ENCODE measurements at places on chromosomes 2 and 18.

DNA sequence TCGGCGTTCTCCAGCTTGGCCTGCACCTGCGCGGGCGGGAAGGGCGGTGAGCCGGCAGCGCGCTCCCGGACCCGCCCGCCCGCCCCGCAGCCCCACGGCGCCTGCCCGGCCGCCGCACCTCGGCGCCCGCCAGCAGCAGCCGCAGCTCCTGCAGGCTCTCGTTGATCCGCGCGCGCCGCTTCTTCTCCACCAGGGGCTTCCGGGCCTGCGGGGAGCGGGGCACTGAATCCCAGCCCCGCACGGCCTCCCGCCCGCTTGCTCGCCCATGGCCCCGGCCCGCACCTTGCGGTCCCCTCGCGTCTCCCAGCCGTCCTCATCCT is 335 bp downstream of the HES6 start:
- no peak for DNase-seq

- DNase-seq: no peak
Observed at GRCh38 chr18:28158083-28158581, 18.8 kb downstream of the CDH2 start.

- no peak for DNase-seq
Observed at GRCh38 chr18:79283131-79283810, 112.5 kb upstream of the NFATC1 start.

- DNase-seq: no peak
Observed at GRCh38 chr2:202652119-202652518, 17.4 kb downstream of the FAM117B start.

DNA sequence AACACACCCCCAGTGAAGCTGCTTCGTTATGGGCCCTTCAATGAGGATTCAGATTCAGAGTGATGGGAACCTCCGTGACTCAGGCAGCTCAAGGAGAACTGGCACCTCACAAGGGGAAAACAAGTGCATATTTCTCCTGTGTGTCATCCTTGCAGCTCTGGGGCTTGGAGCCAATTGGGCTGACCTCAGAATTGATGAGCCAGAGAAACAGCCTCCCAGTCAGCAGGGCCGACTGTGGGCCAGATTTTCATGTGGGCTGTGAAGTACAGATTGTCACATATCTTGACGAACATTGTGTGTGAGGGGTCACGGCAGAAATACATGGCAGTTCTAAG is 189.6 kb upstream of the SP5 start:
- DNase-seq: no peak

DNA sequence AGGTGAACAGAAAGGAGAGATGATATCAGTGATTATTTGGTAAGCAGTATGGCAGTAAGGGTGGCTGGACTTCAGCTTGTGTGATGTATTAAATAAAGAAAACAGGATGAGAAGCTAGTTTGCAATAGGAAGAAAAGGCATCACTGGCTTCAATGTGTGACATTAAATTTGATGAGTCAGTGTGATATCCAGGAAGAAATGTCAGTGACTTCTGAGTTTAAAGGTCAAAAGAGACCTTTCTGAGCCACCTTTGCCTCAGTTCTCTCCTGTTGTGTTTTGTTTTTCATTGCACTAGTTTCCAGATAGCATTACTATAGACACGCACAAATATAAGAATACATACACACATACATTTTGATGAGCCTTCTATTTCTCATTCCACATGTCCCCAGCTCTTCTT is 105.6 kb downstream of the PIGN start:
- no peak for DNase-seq

DNA sequence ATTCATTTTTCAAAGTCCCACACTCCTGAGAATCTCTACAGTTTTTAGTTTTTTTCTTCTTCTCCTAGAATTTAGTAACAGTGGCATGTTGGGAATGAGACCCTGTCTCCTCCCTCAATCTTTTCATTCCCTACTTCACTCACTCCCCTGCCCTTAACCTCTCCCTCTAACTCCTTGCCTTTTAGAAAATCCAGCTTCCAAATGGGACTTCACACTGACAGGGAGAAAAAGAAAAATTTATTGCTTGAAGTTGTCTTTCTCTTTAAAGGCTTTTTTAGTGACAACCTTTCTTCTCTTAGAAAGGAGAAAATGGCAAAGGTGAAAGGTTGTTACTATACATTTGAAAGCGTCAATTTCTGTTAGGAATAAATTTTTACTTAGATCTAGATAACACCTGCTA is 359.2 kb downstream of the CDH7 start:
- no peak for DNase-seq

DNA sequence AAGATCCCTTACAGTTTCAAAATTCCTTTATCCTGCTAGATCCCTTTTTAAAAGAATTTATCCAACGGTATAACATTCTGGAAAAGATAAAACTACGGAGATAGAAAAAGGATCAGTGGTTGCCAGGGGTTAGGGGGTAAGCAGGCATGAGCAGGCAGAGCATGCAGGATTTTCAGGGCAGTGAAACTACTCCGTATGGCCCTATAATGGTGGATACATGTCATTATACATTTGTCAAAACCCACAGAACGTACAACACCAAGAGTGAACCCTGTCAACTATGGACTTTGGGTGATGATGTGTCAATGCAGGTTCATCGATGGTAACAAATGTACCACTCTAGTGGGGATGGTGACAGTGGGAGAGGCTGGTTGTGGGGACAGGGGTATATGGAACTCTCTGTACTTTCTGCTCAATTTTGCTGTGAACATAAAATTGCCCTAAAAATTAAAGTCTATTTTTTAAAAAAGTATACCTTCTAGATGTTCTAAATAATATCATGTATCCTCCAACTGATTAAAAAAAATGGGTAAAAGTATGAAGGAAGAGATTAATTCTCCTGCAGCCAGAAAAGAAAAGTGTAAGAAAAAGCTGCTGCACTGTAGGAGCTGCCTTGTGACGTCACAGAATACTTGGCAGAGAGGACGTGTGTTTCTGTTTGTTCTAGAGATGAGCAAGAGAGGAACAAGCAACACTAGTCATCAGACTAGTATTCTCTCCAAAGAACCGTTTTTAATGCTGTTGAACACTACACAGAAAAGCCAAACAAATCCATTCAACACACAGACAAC is 23.6 kb downstream of the ANKRD44 start:
- DNase-seq: no peak

DNA sequence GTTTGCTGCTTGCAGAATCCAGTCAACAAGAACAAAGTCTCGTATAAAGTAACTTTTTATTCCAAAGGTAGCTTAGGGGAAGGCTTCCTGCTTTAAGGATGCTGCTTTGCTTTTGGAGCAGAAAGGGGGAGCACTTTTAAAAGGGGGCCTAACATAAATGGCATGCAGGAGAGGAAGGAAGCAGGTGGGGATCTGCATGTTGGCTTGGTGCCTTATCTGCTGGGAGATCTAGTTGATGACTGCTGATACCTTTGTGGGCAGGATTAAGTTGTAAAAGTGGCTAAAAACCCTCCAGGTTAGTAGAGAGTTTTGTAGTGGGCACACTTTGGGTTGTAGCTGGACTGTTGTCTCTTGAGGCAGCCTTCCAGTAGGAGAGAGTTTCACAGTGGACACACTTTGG is 22.5 kb downstream of the UBR3 start:
- DNase-seq: no peak

DNA sequence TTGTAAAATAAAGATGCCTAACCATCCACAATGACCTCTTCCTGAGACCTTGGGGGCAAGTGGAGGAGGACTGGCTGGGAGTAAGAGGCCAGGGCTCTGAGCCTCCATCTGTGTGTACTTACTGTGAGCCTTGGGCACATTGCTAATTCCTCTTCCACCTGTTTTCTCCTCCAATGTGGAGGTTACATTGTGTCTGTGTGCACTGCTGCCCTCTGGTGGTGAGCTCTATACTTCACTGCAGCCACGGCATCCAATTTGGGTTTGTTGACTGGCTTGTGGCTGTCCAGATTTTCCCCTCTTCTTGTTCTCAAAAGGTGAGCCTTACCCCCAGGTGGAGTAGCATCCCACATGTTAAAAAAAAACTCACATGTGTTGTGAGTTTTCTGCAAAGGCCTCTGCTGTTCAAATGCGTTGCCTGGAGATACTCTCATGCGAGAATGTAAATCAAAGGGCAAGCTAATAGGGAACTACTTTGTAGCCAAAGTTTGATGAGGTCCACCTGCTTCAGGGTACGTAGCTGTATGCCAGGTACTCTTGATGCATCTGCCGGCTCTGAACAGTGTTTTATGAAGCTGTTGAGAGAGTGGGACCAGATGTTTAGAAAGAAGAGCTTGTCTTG is 80.8 kb downstream of the APOB start:
- DNase-seq: peak; percentile 53

DNA sequence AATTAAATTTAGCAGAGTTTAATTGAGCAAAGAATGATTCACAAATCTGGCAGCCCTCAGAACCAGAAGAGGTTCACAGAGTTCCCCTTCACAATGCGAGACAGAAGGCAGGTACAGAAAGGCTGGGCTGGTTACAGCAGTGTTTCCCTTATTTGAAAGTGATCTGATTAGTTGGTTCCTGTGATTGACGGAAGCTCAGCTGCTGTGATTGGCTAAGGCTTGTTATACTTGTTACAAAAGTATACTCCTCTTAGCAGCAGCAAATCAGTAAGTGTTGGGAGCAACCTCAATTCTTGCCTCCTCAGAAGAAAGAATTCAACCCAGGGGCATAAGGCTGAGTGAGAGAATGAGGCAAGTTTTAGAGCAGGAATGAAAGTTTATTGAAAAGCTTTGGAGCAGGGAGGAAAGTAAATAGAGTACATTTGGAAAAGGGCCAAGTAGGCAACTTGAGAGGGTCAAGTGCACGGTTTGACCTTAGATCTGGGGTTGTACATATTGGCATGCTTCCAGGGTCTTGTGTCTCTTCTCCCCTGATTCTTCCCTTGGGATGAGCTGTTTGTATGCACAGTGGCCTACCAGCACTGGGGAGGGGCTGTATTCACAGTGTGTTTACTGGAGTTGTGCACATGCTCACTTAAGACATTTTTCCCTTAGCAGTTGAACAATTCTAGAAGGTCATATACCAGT is 431.8 kb upstream of the RAB12 start:
- DNase-seq: no peak

GRCh38 chr2:45007961-45008295 is 1.3 kb downstream of the SIX2 start:
- DNase-seq: no peak

DNA sequence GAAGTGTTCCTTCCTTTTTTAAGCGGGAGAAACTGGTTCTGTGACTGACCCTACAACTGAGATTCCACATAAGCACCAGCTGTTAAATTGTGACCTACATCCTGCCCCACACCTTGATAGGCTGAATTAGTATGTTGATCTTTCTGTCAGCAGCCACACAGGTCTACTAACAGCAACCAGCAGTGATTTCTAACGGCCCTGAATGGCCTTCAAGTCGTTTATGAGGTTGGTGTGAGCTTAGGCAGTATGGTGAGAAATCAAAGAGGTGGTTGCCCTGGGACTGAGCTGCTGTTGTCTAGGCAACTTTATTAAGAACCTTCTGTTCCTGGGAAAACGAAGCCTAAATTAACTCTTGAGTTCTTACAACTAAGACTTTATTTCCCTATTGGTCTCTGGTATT is 197.2 kb upstream of the FSHR start:
- DNase-seq: no peak

DNA sequence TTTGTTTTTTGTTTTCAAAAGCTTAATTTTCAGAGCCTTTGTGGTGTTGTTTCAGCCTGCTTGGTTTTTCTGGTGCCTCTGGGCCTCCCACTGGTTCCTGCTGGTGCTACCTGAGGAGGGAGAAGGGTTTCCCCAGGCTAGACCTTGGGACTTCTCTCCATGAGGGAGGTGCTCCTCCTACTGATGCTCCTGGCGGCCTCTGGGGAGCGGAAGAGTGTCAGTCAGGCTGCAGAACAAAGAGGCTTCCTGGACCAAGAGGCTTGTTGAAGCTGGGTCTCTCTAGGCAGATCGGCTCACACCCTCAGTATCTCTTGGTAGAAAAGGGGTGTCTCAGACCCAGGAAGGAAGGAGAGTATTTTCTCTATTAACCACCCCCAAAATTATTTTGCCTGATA is 32.2 kb downstream of the RFX8 start:
- no peak for DNase-seq

DNA sequence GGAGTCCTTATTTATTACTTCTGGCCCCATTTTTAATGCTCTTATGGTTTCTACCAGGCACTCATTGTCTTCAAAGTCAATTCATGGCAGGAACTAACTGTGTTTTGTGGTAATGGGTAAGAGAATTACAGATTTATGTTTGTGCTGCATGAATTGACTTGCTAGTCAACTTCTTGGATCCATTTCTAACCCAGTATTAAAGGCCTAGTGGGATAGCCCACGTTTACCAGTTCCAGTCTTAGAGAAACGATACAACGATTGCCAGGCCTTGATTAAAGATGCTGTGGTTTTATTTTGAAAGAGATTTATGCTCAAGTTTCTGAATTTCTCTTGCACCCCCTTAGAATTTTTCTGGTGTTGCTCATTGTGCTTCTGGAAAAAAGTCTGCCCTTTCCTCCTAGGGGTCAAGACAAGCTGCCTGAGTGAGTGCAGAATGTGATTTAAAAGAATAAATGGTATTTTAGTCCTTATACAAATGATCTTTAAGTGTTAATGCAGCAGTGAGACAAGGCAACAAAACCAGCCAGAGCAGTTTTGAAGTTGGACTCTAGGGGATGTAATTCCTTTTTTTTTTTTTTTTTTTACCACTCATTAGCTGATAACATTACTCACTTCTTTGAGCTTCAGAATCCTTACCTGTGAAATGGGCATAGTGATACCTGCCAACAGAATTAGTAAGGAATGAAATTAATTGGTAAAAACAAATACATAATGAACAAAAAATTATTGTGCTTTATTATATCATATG is 101.5 kb downstream of the ARHGAP15 start:
- DNase-seq: no peak

- no peak for DNase-seq
Observed at GRCh38 chr18:78006006-78006773, 756.5 kb downstream of the GALR1 start.

DNA sequence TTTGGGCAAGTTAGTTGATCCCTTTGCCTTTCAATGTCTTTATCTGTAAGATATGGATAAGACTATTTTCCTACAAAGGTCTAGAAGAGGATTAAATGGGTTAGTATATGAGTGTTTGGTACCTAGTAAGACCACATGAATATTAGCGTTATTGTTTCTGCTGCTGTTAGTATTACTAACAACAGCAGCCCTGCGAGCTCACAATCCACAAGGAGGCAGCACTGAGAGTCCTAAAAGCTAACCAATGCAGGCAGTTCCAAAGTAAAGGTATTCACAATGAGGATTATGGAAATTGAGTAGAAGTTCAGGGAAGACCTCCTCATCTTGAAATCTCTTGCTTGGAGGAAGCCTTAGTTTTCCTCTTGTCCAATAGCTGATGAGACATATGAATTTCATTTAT is 248.9 kb downstream of the TDRD15 start:
- DNase-seq: no peak

GRCh38 chr18:45441110-45441847 is 174.0 kb upstream of the SLC14A2 start:
- no peak for DNase-seq

Data from activated CD4-positive, alpha-beta T cell treated with anti-CD3 and anti-CD28 coated beads for 1 hour (primary cell).